ENCODE measurements at places on chromosomes 3 and 15.

GRCh38 chr15:34625007-34625406, 41.6 kb upstream of the GOLGA8B start:
- no peak for DNase-seq

DNA sequence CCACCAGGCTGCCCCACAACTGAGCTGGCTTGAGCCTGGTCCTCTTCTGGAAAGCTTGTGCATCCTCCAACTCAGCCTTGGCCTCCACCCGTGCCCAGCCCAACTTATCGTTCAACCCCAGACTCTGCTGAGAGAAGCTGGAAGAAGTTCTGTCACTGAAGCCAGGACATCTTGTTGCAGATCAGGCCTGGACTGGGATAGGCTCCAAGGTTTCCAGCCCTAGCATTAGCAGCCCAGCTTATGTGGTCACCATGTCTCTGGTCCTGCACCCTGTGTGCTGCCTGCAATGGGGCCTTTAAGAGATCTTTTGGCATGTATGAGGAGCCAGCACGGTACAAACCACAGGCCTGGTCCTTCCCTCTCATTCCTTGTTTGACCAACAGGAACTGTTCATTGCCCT, 15.2 kb upstream of the CAMP start:
- DNase-seq, result no peak

DNA sequence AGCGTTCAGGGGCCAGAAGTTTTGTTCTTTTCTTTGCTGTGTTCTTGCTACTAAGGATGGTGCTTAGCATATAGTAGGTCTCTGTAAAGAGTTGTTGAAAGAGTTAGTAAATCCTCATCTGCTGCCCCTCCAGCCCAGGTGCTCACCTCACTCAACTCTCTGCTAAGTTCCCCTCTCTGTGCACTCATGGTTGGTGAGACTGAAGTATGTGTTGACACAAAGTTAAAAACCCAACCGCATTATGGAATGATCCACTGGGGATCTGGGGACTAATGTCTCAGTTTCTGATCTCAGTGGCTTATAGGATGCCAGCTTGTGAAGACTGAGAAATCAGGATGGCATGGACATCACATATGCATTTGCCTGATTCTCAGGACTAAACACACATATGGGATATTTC, 13.8 kb downstream of the RYR3 start:
- DNase-seq, result no peak

GRCh38 chr3:52330194-52330805, 14.2 kb downstream of the DNAH1 start:
- no peak for DNase-seq

- no peak for DNase-seq
Observed at GRCh38 chr3:50157827-50158529, 2.9 kb downstream of the SEMA3F start.

GRCh38 chr15:81012588-81012987, 11.9 kb downstream of the TLNRD1 start:
- no peak for DNase-seq

DNA sequence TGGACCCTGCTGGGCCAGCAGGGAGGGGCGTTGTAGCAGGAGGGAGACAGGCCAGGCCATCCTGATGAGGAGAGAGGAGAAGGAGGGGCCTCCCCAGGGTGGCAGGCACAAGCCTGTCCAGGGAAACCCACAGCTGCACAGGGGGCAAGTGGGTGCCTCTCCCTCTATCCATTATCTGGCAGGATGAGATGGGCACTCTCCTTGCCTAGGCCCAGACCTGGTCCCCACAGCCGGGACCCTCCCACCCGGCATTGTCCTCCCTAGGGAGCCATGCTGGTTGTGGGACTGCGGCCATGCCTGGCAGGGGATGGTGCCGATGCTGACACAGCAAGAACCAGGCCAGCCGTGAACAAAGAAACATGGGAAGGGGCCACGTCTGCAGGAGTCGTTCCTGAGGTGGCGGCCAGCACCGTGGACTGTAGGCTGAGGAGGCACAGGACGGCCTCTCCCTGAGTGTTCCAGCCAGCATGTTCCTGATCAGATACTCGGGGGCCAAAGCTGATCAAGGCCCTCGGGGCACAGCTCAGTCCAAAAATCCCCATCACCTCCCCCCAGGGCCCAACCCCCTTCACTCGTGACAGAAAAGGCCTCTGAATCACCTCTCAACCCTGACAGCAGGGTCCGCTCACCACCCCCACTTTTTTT, 19.2 kb upstream of the CYP11A1 start:
- no peak for DNase-seq

- DNase-seq, result peak; percentile 83
Observed at GRCh38 chr15:44536302-44536961, 515 bp upstream of the EIF3J start.

GRCh38 chr3:48511551-48511950, 7.6 kb upstream of the SHISA5 start:
- no peak for DNase-seq

- no peak for DNase-seq
Observed at GRCh38 chr3:99641480-99641879, 3.1 kb downstream of the COL8A1 start.

DNA sequence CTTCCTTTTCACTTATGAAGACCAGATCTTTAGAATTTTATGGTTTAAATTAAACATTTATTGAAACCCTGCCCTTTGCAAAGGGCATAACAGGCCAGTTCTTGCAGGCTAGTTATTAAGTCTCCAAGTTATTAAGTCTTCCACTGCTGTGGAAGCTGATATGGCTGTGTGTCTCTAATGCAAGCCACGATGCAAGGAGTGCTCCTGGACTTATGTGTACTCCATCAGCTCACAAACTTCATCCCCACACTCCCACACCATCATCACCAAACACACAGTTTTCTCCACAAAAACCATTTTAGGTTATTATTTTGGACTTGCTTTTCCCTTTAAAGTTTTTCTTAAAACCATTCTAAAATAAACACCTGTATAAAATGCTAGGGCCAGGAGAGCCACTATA, 62.4 kb downstream of the ZIC4 start:
- no peak for DNase-seq

DNA sequence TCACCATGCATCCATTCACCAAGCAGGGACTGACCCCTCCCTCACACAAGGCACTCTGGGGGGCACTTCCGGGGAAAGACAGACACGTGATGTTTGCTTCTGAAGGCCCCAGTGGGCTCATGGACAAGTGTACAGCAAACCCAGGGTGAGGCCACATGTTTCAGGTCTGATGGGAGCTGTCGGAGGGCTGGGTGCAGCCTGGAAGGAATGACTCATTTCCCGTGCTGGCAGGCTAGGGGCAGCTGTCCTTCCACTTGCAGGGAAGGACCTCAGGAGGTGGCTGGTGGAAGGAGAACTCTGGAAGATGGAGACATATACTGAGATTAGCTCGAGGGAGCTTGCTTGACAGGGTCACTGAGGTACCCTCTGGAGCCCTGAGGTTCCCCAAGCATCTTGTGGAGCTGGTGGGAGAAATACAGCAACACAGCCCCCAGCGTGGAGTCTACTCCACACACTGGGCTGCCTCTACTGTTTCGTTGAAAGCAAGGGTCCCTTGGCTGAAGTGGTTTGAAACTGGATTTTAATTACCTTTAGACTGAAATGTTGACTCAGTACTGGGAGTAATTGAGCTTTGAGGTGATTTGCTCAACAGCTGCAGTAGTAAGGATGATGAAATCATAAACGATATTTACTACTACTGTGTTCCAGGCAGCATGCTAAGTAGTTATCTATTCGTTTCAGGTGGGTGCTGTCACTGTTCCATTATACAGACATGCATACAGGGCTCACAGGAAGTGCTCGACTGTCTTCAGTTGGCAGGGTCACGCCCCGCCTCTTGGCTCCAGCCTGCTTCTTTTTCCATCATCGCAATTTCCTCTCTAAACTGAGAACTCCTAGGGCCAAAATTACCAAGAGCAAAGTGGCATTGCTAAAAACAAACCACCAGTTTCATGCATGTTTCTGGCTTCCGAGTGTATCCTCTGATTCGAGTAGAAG, 230.4 kb downstream of the ADAMTS17 start:
- DNase-seq, result no peak

- no peak for DNase-seq
Observed at GRCh38 chr15:57090496-57090859, 172.0 kb downstream of the TCF12 start.
